Naive thymus-derived CD4-positive, alpha-beta T cell (primary cell): ENCODE measurements at places on chromosomes 7 and 10. TPM values are rescaled to one million over a fixed set of nuclear protein-coding genes. Genes with fewer than 3 reads are reported as not detected.

GRCh38 chr7:85750454-85750949 lies 563.6 kb upstream of the SEMA3D start:
- peak; percentile 30 for DNase-seq

The MAGI2 gene
- not detected for polyA plus RNA-seq

DNA sequence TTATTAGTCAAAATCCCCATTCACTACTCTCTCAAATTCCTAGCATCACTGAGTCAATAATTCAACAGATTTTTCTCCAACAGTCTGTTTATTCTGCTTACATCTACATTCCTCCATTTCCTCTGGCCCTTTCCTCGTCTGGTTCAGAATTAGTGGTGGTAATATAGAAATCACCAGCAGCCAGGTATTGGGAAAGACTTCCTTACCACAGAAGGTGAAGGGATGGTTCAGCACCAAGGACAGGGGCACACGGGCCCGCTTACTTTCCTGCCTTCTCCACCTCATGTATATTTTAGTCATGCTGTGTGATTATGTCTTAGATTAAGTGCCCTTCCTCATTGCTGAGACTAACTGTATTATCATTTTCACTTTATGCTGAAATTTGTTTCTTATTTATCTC lies 70.4 kb upstream of the APBB1IP start:
- DNase-seq = no peak

DNA sequence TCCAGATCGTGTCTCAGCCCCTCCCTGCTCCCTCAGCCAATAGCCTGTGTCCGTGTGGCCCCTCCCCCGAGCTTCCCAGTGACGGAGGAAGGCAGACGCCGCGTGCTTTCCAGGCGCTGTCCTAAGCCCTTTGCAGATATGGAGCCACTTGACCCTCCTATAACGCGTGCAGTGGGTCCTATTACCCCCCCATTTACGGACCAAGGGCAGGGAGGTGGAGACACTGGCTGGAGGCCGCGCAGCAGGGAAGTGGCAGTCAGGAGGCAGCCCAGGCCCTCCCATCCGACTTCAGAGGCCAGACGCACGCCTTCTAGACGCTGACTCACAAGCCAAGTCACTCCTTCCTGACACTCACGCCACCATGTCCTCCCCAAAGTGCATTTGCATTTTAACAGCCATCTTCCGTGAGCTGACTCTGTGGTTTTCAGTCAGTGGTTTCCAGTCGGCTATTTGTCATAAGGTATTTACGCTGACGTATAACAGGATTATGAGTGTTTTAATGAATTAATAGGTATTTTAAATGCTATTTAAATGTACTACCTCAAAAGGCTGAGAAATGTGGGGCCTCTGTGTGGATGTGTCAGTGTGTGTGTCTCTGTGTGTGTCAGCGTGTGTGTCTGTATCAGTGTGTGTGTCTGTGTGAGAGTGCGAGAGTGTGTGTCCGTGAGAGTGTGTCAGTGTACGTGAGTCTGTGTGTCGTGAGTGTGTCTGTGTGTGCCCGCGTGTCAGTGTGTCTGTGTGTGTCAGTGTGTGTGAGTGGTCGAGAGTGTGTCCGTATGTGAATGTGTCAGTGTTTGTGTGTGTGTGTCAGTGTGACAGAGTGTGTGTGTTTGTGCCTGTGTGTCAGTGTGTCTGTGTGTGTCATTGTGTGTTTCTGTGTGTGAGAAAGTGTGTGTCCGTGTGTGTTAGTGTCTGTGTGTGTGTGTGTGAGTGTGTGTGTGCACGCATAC lies 92.0 kb upstream of the INSIG1 start:
- peak; percentile 83 for DNase-seq

DNA sequence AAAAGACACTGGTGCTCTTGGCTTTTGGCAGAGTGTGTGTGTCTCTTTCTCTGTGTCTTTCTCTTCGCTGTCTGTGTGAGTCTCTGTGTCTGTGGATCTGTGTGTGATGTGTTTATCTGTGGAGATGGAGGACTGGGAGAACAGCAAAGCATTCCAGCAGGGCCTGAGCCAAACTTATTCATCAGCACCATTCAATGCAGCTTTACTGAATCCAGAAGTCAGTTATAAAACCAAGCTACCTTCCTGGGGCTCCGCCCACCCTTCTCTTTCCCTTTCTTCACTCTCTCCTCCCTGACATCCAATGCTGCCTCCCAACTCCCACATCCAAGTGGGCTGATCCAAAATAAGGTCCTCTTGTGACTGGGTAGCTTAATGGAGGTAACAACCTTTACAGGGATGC lies 3.9 kb downstream of the SGMS1 start:
- no peak for DNase-seq

GRCh38 chr7:109522585-109522984 lies 952.9 kb downstream of the DNAJB9 start:
- no peak for DNase-seq

The HHEX gene
- 0.24 TPM for polyA plus RNA-seq

DNA sequence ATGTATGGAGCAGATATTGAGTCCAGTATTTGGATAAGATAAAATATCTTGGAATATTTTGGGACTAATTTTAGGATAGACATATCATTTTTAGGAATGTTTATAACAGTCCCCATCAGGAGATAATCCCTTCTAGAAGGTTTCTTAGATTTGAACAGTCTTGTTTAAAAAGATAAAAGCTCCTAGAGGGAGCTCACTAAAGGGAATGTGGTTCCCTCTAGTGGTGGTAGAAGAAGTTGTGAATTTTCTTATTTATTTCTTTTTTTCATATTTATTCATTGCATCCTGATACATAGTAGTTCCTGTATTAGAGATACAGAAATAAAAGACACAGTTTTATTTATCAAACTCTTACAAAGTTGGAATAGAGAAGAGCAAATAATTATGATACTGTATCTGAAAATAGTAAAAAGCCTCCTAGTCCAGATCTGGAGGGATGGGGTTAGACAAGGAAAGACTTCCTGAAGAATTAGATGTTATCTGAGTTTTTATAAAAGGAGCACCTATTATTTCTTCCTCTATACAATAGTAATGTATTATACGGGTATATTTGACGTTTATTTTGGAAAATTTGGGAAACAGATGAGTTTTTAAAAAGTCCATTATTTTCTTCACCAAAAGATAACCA lies 24.5 kb upstream of the KLF14 start:
- no peak for DNase-seq

The ARHGEF35 gene
- polyA plus RNA-seq = 1.7 TPM

DNA sequence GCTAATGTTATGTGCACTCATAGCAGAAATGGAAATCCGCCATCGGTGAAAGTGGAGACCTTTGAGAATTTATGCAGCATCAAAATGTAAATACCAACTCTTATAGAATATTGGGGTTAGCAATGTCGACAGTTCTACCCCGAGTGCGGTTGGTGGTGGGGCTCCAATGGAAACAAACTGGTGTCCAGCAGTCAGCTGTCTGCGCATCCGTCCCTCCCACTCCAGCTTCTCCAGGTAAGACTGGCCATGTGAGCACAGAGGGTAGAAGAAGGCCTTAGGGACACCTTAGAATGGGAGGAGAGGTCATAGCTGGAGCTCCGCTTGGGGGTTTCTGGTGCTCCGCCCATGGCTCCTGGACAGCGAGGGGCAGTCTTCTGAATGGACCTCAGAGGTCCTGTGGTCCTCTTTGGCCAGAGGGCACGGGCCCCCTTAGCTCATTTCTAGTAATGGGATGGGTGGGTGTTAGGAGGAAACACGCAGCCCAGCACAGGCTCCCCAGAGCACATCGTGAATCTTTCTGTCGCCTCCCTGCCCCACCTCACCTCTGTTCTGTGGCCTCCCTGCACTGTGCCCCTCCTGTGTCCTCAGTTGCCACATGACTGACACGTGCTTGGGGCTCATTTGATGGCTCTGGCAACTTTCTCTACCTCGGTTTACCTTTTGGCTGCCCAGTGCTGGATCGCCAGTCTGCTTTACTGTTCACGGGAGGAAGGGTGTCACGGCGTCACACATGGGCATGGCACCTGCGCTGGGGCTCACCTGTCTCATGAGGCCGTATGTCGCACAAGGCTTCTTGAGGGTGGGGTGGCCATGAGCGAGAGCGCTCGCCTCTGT lies 50.0 kb downstream of the MGMT start:
- DNase-seq = no peak
